HCEC 1CT (cell line): ENCODE measurements at places on chromosomes 6 and 20.

DNA sequence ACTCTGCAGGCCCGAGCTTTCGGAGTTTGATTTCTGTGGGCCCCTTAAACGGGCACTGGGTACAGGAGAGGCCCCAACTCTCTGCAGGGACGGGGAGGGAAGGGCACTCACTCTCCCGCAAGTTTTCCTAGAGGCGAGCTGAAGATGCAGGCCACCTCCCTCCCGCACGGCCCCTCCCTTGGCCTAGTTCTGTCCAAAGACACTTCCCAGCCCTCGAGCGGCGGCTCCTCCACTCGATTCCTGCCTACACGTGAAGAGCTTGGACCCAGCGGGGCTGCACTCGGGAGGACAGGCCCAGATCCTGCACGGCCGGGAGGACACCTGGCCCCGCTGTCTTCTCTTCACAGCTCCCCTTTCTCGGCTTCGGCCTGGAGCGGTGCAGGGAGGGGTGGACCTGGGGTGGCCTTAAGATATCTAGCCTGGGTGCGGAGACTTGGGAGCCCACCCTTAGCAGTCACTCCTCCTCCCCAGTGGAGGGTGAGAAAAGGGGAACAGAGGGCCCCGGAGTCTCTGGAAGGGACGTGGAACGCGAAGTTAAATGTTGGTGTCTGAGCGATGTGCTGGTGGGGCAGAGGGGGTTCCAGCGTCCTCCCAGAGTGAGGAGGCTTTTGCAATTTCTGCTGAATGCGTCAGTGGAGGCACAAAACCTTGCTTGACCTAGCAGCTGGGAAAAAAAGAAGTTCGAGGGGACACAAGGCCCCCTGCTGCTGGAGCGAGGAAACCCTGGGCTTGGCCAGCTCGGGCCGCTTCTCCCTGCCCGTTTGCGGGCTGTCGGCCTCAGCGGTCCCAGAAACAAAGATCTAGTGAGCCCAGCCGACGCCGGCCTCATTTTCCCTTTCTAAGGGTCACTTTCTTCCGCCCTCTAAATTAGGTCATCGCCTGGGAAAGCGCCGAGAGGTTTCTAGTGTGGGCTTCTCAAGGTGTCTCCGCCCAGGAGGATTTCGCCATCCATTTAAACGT lies 4.9 kb downstream of the OLIG3 start:
- DNase-seq = no peak

DNA sequence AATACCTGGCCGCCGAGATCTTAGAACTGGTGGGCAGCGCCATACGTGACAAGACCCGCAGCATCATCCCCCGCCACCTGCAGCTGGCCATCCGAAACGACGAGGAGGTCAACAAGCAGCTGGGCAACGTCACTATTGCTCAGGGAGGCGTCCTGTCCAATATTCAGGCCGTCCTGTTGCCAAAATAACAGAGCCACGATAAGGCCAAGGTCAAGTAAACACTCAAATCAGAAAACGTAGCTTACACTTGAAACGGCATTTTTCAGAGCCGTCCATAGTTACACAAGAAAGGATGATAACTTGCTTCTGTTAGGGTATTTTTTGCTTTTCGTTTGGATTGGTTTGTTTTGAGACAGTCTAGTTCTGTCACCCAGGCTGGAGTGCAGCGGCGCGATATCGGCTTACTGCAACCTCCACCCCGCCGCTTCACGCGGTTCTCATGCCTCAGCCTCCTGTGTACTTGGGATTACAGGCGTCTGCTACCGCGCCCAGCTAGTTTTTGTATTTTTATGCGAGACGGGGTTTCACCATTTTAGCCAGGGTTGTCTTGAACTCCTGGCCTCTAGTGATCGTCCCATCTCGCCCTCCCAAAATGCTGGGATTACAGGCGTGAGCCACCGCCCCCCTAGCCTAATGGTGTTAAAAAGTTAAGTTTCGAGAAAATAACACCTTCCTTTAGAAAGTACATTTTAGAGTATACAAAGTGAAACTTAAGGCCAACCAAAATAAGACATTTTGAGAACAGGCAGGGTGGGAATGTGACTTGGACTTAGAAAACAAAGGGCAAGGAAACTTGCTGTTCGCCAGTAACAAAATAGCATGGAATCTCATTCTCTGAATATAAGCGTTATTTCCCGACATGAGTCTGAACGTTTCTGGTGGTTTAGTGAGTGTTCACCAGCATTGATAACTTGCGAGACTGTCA lies 42.8 kb upstream of the HFE start:
- DNase-seq = peak; percentile 70

DNA sequence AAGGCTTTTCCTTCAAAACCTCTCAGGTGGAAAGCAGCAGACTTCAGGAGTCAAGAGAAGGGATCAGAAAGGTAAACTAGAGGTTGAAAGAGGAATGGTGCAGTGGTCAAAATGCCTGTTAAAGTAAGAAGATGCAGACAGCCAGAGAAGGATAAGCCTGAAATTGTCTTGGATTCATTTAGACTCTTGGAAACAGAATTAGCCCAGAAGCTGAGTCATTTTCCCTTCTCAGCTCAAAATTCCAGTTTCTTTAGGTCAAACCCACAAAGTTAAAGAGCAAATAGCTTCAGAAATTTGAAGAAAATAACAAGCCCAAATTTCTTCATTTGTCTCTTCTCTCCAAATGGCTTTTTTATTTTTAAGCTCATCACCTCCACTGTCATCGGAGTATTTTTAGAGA lies 73.9 kb downstream of the DHX35 start:
- no peak for DNase-seq

DNA sequence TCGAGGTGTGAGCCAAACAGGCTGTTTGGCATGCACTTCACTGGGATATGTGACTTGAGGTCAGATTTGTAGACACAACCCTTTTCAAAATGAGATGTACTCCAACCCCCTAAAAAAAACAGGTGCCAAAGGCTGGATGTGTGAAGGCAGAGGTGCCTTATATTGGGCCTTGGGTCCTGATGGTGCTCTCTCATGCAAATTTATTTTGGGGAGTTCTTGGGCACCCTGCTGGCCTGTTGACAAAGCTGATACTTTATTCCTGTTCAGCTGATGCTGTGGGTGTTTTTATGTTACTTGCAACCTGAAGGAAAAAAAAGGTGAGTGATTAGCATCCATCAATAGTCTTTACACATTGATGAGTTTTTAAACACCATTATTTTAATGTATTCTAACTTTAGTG lies 121.5 kb downstream of the DNAH8 start:
- no peak for DNase-seq

DNA sequence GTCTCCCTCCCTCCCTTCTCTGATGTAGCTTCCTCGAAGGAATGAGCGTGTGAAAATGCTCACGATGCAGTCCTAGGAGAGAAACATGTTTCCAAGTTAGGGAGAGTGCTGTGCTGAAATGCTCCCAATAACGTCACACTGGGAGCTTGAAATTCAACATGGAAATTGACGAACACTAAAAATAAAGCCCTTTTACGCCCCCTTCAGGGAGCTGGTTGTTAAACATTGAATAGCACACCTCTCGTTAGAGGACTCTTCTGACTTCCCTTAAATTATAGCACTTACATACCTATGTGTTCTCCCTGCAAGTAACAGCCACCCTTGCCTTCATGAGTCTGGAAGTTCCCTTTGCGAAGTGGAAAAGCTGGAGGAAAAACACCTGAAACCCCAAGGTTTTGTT lies 88.6 kb downstream of the BFSP1 start:
- no peak for DNase-seq

DNA sequence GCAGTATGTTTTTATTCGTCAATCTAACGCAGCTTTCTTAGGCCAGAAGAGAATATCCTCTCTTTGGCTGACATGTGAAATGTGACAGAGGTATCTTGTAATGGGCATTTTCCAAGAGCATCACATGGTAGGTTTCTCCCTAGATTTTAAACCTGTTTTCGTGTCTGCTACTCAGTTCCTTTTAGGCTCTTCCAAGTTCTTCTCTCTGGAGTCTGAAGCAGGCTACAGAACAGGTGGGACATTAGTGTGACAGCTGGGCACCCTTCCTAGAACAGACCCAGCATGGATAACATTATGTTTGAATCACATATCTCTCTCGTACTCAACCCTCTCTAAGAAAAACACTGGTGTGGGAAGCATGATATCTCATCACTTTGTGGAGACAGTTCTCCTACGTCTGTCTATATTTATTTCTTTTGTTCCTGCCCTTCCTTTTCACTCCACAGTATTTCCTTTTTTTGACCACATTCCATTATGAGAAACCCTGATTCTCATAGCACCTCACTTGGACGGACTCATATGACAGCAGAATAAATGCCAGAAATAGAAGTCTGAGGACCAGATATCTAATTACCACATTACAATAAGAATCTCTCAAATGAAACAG lies 263.4 kb downstream of the NKAIN2 start:
- DNase-seq = no peak

DNA sequence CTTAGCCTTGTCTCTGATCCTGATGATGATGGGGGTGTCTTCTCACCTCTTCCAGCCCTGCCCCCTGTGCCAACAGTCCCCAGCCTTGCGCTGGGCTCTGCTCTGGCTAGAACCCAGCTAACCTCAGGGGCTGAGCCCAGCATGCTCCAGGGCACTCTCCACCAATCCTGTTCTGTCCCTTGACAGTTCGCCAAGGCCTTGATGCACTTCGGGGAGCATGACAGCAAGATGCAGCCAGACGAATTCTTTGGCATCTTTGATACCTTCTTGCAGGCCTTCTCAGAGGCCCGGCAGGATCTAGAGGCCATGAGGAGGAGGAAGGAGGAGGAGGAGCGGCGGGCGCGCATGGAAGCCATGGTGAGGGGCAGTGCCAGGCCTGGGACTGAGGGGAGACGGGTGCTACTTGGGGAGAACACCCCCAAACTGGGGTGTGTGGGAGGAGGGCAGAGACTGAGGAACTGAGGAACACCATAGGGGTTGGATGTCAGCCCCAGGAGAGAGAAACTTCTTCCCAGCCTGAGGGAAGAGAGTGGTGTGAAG lies 33.1 kb downstream of the MOCS1 start:
- no peak for DNase-seq

DNA sequence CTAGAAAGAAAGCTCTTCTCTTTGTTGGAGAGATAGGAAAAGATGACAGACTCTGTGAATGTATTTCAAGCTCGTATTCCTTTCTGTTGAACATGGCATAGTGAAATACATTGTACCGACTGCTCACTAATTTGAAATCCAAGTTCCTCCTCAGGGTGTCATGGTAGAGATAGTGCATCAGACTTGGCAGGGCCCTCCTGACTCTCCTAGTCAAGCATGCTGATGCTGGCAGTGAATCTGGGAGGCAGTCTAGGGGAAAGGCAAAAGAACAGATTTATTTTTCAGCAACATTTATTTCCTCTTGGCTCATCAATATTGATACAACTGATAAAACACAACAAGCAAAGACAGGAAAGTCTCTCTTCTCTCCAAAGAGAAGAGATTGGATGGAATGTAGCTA lies 356.3 kb upstream of the IRAK1BP1 start:
- DNase-seq = no peak

- no peak for DNase-seq
Observed at GRCh38 chr20:18611492-18611891, 23.6 kb downstream of the DTD1 start.

GRCh38 chr20:9140162-9140760 lies 71.4 kb downstream of the PLCB4 start:
- DNase-seq = no peak
